ENCODE measurements at places on chromosomes 3 and 15. TPM values are rescaled to one million over a fixed set of nuclear protein-coding genes. Genes with fewer than 3 reads are reported as not detected.

LRTM1 gene
- total RNA-seq: not detected

IL17RB gene
- 15.9 TPM for total RNA-seq

SLC22A13 gene
- total RNA-seq: 0.33 TPM

INSYN1 gene
- total RNA-seq: 2.6 TPM

CCRL2 gene
- total RNA-seq: not detected

SLC28A2 gene
- total RNA-seq: 0.23 TPM

ARPP21 gene
- not detected for total RNA-seq

LRRC58 gene
- 29.5 TPM for total RNA-seq

PLD1 gene
- 20.6 TPM for total RNA-seq

PLA2G4D gene
- not detected for total RNA-seq

MAP3K13 gene
- 26.6 TPM for total RNA-seq

Measured in Panc1 (cell line).